ENCODE measurements at places on chromosomes 6 and 20.
A peak's percentile ranks its signal among the peaks of the same experiment; 100 is the strongest.

DNA sequence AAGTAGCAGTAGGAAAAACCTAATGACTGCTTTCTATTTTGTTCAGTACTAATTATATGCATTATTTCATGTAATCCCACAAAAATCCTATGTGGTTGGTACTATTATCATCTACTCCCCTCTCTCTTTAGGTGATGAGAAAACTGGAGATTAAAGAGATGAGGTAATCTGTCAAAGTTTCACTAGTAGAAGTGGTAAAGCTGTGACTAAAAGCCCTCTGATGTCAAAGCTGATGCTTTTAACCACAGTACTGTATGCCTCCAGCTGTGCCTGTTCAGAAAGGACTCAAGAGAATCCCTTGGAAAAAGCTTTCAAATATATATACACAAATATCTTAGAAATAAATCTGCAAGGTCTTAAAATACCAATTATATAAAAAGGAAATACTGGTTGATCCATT lies 38.0 kb downstream of the PHIP start:
- DNase-seq, result no peak

GRCh38 chr20:47428164-47428563 lies 71.7 kb upstream of the ZMYND8 start:
- DNase-seq, result no peak

DNA sequence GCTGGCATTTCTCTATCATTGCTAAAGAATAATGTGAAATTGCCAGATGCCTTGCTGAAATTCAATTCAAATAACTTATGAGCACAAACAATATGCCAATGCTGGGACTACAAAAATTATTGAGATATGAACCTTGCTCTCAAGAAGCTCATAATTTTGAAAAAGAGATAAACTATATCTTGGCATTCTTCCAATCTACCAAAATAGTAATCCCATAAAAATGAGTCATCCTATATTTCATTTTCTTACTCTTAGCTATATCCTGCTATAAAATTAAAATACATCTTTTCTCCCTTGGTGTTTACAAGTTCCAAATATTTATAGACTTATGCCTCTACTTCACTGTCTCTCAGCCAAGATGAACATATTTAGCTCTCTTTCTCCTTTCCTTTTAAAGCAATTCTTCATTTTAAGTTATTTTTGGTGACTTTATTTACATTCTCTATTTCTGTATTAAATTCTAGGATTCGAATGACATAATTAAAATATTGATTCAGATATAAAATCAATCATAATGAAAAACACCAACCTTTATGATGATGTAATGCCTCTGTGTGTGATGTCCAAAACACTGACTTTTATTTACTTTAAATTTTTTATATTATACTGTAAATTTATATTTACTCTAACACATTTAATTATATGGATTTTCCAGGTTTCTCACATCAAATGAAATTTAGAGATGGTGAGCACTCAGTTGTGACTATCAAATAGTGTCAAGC lies 152.6 kb downstream of the CDK19 start:
- no peak for DNase-seq

DNA sequence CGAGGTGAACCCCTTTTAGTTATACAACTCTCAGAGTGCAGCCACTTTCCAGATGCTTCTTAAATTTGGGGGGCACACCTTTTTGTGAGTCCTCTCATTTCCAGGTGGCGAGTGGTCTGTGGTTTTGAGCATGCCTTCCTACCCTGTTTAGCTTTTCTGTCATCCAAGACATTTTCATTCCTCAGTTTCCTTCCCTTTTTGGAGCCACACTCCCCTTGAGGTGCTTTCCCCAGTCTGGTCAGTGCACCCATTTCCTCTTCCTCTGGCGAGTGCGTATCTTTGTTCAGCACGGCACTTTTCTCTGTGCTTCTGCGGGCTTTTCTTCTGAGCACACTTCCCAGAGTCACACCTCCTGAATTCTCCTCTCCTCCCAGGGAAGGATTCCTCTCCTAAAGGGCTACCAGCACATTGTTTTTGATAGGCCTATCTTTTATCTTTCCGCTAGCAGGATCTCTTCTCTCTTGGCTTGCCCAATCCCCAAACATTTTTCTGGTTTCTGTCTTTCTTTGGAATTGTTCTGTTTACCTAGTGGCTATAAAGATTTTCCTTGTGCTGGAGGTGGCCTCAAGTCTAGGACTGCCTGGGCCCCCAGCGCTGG lies 1.4 kb downstream of the PHF20 start:
- no peak for DNase-seq

- no peak for DNase-seq
Measured at GRCh38 chr6:17687136-17687535, 19.6 kb downstream of the NUP153 start.

GRCh38 chr6:45812922-45813321 lies 202.7 kb downstream of the CLIC5 start:
- DNase-seq, result no peak

DNA sequence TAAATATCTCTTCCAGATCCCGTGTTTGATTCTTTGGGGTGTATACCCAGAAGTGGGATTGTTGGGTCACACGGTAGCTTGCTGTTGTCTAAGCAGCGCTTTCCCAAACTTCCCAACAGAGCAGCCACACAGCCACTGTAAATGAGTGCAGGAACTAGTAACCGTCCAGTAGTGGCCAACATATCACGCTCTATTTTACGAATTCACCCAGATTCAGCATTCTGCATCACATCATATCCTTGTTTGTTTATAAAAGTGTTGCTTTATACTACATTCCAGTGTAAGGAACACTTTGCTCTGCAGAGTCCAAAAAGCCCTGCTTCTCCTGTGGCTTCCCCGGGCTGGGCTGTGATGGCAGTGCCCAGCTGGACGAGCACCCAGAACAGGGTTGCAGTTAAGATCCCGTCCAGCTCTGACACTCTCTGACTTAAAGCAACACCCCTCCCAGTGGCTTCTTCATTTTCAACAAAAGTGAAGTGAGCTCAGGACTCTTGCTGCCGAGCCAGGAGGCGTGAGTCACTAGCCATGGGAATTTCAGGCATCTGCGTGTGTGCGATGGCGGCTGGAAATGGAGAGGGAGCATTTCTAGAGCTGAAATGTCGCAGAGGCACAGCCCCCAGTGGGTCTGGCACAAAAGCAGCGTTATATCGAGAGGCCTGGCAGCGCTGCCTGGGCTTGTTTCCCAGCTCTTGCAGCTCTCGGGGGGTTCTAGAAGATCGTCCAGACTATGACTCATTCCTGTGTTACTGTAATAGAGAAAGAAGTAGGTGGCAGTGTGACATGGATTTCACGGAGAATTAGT lies 216.3 kb upstream of the ECI2 start:
- DNase-seq, result peak; percentile 48

DNA sequence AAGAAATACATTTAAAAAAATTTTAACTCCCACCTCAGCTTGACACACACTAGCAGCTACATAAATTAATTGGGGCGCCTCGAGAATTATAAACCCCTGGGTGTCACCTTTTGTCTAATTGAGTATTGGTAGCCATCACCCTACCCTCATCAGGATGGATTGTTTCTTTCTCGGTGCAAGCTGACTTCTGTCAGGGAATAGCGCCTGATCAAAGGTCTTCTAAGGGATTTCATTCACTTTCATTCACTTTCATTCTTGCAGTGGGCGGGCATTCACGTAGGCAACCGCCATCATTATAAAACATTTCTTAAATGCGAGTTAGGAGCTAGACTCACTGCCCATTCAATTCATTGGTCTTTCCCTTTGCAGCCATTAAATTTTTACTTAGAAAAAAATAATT lies 239.2 kb upstream of the SASH1 start:
- DNase-seq, result no peak

DNA sequence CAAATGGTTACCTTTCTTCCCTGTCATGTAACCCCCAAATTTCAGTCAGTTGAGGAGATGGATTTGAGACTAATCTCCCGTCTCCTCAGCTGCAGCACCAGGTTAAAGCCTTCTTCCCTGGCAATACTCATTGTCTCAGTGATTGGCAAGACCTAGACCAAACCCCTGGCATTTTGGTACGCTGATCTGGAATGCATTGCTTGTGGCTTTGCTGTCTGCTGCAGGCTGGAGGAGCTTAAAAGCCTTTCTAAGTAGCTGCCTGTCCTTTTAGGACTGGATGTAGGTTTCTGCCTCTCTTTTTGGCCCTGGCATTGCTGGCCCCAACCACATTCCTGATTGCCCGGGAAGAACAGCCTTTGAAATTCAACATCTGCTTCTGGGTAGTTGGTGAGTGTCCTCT lies 729.6 kb upstream of the GJE1 start:
- DNase-seq, result no peak

DNA sequence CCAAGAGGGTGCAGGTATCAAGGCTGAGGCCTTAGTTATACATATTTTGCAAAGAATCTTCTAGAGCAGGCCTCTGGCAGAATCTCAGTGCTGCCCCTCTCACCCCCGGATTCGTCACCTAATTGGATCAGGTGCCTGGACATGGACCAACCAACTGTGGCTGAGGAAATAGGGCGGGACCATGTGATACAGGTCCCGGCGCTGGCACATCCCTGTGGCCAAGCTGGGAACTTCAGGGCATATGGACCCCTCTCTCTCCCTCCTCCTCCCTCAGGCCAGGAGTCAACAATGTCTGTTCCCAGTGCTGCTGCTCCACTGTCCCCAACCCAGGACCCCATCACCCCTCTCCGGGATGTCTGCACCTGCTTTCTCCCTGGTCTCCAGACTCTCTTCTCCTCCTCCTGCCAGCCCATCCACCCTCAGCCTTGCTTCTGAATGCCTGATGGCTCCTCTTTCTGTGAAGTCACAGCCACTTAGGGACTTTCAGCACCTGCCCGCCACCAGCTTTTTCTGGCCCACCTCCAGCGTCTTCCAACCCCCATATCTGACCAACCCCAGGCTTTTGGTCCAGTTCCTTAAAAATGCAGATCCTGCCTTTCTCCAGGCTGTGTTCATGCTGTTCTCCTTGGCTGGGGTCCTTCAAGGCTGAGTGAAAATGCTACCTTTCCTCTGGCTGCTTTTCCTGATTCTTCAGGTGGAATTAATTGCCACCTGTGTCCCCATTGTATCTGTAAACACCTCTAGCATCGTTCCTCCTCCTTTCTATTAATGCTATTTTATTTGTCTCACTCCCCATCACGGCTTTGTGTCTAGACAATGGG lies 19.0 kb upstream of the MLN start:
- DNase-seq, result peak; percentile 69

DNA sequence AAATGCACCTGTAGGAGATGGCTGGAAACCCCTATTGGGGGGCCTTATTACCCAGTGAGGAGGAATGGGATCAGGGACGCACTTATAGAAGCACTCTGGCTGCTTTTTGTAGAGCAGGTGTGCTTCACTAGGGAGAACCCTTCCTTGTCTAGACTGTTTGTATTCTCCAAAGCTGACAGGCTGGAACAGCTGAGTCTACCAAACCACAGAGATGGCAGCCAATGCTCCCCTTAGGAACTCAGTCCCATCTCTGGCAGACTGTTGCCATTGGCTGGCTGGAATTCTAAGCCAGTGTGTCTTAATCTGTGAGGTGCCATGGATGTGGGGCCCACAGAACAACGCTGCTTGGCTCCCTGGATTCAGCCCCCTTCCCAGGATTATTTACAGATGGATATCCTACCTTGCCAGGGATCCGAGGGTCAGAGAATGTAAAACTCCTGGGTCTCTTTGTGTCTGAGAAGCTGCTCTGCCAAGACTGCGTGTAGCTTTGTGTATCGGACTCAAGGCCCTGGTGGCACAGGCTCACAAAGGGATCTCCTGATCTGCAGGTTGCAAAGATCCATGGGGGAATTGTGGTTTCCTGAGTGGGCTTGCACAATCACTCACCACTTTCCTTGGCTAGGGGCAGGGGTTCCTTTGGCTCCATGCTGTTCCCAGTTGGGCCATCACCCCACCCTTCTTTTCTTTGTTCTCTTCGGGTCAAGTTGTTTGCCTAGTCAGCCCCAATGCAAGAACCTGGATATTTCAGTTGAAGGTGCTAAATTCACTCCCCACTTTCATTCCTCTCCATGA lies 26.1 kb downstream of the C6orf52 start:
- DNase-seq, result no peak

DNA sequence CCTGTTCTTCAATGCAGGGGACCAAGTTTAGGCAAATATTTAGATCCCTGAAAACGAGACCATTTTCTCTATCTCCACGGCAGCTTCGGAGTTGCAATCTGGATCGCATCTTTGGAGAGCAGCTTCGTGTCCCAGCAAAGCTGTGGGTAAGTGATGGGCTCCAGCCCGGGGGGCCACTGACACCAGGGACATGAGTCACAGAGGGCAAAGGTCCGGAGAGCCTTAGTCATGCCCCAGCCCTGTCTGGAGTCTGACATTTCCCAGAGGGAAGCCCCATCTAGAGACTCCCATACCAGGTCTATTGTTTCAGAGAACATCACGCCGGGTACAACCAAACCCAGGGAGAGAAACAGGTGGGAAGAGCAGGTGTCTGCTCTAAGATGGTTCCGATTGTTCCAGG lies 95.9 kb downstream of the NFATC2 start:
- DNase-seq, result no peak

- no peak for DNase-seq
Measured at GRCh38 chr6:12208190-12208589, 82.0 kb upstream of the EDN1 start.

GRCh38 chr6:136076496-136076895 lies 173.6 kb downstream of the MTFR2 start:
- DNase-seq, result no peak

DNA sequence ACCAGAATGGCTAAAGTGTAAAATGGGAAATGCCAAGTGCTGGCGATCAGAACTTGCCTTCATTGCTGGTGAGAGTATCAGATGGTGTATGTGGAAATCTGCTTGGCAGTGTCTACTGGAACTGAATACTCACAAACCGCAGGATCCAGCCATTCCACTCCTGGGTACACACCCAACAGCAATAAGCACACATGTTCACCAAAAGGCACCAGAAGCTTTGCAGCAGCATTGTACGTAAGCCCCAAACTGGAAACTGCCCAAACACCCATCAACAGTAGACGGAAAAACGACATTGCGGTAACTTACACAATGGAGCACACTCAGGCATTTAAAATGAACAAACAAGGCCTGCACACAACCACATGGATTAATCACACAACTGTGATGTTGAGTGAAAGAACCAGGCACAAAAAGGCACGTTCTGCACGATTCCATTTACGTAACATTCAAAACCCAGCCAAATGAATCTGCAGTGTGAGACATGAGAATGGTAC lies 37.3 kb upstream of the BPIFA2 start:
- DNase-seq, result no peak

DNA sequence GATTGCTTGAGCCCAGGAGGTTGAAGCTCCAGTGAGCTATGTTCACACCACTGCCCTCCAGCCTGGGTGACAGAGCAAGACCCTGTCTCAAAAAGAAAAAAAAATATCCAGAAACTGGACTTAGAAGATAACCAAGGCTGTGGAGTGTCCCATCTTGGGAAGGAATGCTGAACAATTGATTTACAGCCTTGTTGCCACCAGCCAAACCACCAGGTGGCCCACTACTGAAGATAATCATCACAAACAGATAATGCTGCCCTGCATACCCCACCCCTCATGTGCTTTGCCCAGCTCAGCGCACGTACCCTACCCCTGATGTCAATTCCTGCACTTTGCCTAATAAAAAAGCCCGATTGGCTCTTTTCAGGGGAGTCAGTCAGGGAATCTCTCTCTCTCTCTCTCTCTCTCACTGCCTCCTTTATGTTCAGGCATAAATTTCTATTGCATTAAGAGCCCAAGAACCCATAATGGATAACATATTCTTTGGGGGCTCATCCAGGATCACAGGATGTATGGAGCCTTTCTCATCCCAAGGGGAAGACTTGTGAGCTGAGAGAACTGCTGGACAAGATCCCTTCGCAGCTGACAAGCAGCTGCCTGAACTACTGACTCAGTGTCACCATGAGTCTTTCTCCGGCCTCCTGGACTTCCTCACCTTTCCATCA lies 166.4 kb downstream of the CD24 start:
- peak; percentile 26 for DNase-seq

- peak; percentile 76 for DNase-seq
Measured at GRCh38 chr6:82144852-82145340, 102.6 kb downstream of the IBTK start.
